Osteocyte (in vitro differentiated cells): ENCODE measurements at places on chromosomes 1 and 21. TPM values are rescaled to one million over a fixed set of nuclear protein-coding genes. Genes with fewer than 3 reads are reported as not detected.

DNA sequence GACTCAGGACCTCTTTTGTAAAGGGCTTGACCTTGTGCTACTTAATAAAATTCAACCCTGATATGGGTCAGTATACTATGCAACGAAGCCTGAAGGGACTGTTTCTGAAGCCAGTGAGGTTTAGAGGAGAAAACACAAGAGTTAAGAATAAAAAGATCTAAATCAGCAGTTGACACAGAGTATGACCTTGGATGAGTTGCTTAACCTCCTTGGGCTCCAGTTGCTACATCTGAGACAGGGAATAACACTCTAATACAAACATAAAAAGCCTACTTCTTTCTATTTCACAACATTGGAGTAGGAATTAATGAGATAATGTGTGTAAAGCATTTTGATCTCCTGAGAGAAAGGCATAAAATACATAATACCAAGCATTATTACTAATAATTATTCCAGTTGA is 882.4 kb upstream of the ADGRL2 start:
- no peaks in the 10 kb centered on the region for H3K36me3 ChIP-seq
- no peak for DNase-seq
- peaks cover 24% of the 10 kb centered on the region for H3K4me1 ChIP-seq
- H3K27me3 ChIP-seq = no peaks in the 10 kb centered on the region
- H3K27ac ChIP-seq = no peak overlapping the region
- no peak overlapping the region for H3K4me3 ChIP-seq

DNA sequence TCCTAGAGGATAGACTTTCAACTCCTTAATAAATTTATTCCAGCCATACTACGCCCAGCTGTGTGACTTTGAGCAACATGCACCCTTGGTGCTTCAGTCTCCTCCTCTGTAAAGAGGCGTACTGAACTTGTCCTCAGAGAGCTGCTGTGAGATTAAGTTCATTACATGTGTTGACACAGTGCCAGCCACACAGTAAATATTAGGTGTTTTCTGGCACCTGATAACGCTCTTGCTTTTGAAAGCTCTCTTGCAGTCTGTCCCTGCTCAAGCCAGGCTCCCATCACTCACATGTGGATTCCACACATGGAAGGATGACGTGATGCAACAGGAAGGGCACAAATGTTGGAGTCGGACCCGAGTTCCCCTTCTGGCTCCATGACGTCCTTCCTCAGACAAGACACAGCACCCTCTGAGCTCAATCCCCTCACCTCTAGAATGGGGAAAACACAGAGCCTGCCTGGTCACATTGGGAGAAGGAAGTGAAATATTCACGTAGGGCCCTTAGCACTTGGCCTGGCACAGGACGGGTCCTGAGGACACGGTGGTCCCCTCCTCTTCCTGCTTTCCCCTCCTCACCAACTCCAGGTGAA is 7.7 kb downstream of the IFNLR1 start:
- H3K27me3 ChIP-seq = peaks cover 28% of the 10 kb centered on the region
- DNase-seq = no peak
- H3K36me3 ChIP-seq = no peaks in the 10 kb centered on the region
- H3K27ac ChIP-seq = no peak overlapping the region
- no peaks in the 10 kb centered on the region for H3K4me1 ChIP-seq

DNA sequence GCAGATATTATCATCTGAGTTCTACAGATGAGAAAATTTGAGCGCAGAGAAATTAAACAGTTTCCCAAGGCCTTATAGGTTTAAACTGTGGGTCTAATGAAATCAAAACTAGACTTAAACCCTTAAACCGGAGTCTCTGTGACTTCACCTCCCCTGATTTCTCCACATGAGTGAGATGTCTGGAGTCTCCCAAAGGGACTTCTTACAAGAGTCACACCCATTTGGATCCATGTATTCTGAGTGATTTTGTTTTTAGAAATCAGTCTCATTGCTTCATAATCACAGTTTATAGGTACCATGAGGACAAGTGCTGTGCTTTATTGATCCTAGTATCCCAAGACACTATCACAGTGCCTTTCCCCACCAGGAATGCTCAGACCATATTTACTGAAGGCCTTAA is 206.0 kb upstream of the JUN start:
- H3K36me3 ChIP-seq = no peaks in the 10 kb centered on the region
- H3K27ac ChIP-seq = no peak overlapping the region
- DNase-seq = no peak
- no peak overlapping the region for H3K4me3 ChIP-seq
- H3K27me3 ChIP-seq = peaks cover 9% of the 10 kb centered on the region

The HEYL gene
- 1.3 and 1.4 TPM in 2 replicates for total RNA-seq

DNA sequence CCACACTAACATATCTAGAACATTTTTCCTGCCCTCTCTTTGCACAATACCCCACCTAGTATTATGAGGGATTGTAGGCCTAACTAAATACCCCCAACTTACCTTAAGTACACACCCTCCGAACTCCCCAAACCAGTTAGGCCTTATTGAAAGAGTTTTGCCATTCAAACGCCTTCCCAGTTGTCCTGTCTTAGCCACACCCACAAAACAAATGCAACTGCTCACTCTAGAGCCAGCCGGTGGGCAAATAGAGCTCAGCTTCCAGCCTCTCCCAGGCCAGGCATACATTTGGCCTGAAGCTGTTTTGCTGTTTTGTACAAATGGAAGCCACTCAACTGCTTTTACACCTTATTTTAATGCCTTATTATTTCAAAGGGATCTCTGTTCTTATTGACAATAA is 224.2 kb upstream of the RUNX1 start:
- H3K36me3 ChIP-seq = no peaks in the 10 kb centered on the region
- DNase-seq = no peak
- H3K27ac ChIP-seq = no peak overlapping the region
- H3K27me3 ChIP-seq = no peaks in the 10 kb centered on the region
- H3K4me1 ChIP-seq = peaks cover 6% of the 10 kb centered on the region

The C8A gene
- total RNA-seq = not detected in 2 replicates

The SLAMF1 gene
- total RNA-seq = not detected in 2 replicates

DNA sequence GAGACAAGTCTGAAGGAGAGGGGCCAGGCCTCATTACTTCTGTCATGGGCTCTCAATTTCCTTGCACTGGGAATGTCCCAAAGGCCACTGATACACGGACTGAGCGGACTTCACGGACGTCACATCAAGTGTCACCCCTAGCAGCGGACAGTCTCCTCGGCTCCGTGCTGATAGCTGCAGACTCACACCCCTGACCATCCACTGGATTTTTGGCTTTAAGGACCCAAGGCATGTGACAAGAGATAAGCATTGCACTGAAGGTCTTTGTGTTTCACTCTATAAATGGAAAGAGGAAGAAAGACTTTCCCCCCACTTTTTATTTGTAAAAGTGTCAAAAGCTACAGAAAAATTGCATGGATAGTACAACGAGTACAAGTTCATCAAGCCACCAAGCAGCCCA is 200.4 kb upstream of the FGGY start:
- H3K36me3 ChIP-seq = no peaks in the 10 kb centered on the region
- H3K4me1 ChIP-seq = peaks cover 7% of the 10 kb centered on the region
- H3K27me3 ChIP-seq = no peaks in the 10 kb centered on the region
- DNase-seq = no peak

GRCh38 chr1:110928191-110928590 is 35.5 kb downstream of the LRIF1 start:
- DNase-seq = no peak
- H3K27ac ChIP-seq = no peak overlapping the region
- no peaks in the 10 kb centered on the region for H3K4me1 ChIP-seq
- H3K27me3 ChIP-seq = no peaks in the 10 kb centered on the region
- no peak overlapping the region for H3K4me3 ChIP-seq

- no peaks in the 10 kb centered on the region for H3K36me3 ChIP-seq
- no peak overlapping the region for H3K4me3 ChIP-seq
- H3K27ac ChIP-seq = no peak overlapping the region
- no peaks in the 10 kb centered on the region for H3K27me3 ChIP-seq
Observed at GRCh38 chr1:192713921-192714320, 78.0 kb downstream of the RGS13 start.

DNA sequence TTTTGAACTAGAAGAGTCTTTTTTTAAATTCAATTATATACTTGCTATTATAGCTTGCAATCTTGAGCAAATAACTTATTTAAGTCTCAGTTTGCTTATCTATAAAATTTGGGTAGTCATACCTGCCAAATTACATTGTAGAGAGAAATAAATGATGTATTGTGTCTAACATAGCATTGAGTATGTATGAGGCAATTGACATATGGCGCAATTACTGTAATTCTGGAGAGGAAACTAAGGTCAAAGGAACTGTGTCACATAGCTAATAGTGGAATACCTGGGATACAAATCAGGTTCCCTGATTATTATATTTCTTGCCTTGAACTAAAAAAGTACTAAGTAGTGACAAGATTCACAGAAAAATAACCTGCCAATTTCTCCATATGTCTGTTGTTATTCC is 302.5 kb downstream of the PDE4B start:
- H3K4me3 ChIP-seq = no peak overlapping the region
- H3K27ac ChIP-seq = no peak overlapping the region
- DNase-seq = no peak
- H3K36me3 ChIP-seq = no peaks in the 10 kb centered on the region
- no peaks in the 10 kb centered on the region for H3K4me1 ChIP-seq
- peaks cover 5% of the 10 kb centered on the region for H3K27me3 ChIP-seq

The FCRL2 gene
- total RNA-seq = not detected in 2 replicates

GRCh38 chr1:115469703-115470476 is 131.8 kb upstream of the NGF start:
- no peak for DNase-seq
- peaks cover 11% of the 10 kb centered on the region for H3K4me1 ChIP-seq
- H3K27me3 ChIP-seq = no peaks in the 10 kb centered on the region
- no peak overlapping the region for H3K4me3 ChIP-seq

- H3K36me3 ChIP-seq = no peaks in the 10 kb centered on the region
- H3K27ac ChIP-seq = no peak overlapping the region
- no peak overlapping the region for H3K4me3 ChIP-seq
- no peak for DNase-seq
- H3K27me3 ChIP-seq = no peaks in the 10 kb centered on the region
Observed at GRCh38 chr1:60894130-60894529, 188.2 kb upstream of the NFIA start.

GRCh38 chr1:16087733-16088132 is 14.3 kb upstream of the FAM131C start:
- no peak overlapping the region for H3K4me3 ChIP-seq
- no peaks in the 10 kb centered on the region for H3K27me3 ChIP-seq
- no peak overlapping the region for H3K27ac ChIP-seq

The CELA3B gene
- total RNA-seq = not detected in 2 replicates

The NPPB gene
- not detected in 2 replicates for total RNA-seq

The PLPPR5 gene
- total RNA-seq = not detected in 2 replicates
